CD4-positive, alpha-beta T cell treated with Interleukin-6 at 100 ng/mL for 8 hours (primary cell): ENCODE measurements at places on chromosomes 1 and 21.

- DNase-seq = no peak
These were observed 29.7 kb upstream of the MTMR11 start for GRCh38 chr1:149966405-149966804.

DNA sequence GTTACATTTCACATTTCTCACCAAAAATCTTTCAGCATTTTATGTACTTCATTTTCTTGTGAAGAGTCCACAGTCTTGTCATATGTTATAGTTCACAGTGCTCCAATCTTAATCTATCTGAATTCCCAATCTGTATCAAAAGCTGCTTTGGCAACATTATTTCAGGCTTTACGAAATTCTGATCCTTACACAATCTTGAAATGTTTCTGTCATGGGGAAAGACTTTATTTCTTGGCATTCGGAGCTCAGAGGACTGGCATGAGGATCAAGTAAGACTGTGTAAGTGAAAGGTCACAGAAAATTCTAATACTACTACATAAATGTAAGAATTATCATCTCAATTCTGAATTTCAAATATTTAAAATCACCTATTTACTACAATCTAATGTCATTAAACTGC lies 2.0 kb downstream of the USP33 start:
- no peak for DNase-seq

DNA sequence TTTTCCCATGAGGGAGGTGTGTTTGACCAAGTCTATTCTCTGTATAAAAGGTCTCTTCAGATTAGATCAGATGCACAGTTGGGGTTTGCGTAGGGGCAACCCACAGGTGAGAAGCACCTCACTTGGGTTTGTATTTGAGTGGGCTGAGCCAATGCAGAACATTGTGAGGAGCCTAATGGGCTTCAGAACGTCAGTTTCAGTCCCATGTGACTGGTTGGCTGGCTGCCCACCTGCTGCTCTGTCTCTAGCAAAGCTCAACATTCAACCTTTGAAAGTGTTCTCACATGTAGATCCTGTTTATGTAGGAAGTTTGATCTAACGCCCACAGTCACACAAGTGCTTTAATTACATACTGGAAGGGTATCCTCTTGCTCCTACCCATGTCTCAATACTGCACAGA lies 105.5 kb downstream of the FASLG start:
- DNase-seq = peak; percentile 58

DNA sequence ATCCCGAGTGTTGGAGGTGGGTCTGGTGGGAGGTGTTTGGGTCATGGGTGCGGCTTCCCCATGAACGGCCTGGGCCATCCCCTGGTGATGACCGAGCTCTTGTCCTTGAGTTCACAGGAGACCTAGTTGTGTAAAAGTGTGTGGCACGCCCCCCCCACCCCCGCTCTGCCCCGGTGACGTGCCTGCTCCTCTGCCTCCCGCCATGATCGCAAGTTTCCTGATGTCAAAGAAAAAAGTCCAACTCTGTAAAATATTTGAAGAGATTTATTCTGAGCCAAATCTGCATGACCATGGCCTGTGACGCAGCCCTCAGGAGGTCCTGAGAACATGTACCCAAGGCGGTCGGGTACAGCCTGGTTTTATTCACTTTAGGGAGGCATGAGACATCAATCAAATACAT lies 125.1 kb upstream of the COL6A1 start:
- DNase-seq = no peak

DNA sequence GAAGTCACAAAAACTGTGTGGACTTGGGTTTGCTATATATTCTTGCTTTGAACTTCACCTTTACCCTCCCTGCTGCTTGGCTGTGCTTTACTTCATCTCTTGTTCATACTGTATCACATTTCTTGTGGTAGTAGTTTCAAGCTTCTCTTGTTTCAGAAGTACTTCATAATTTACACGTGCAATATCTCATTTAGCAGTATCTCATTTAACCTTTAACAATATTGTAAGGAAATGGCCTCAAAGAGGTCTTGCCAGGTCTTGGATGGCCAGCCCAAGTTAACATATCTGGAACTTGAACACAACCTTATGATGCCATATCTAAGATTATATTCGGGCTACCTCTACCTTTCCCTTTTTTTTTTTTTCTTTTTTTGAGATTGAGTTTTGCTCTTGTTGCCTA lies 1.7 kb upstream of the TRIM45 start:
- DNase-seq = no peak

DNA sequence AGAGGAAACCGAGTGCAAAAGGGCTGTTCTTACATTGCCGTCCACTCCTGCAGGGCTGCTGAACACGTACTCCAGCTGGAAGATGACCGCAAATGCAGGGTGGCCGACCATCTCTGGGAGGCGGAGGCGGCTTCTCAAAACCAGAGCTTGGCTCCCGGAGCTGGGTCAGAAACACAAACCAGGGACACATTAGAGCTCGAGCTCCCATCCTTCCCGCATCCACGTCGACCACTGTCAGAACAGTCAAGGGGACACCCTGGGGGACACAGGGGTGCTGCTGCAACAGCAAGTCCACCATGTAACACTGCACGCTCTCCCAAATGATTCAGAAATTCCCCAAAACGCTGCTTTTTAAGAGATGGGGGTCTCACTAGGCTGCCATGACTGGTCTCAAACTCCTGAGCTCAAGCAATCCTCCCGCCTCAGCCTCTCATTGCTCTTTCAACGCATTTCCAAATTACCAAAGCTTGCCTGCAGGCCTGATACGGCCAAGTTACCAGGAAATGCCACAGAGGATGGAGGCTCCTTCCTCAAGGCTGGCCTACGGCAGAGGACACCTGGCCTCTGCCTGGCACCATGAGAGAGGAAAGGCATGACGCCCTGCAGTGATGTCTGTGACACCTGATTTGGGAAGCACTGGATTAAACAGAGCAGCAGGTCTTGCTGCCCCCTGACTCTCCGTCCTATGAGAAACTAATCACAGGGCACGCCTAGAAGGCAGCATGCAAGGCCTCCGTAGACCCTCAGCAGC lies 45.0 kb downstream of the NPHP4 start:
- no peak for DNase-seq

GRCh38 chr1:227449051-227449450 lies 114.3 kb upstream of the ZNF678 start:
- peak; percentile 9 for DNase-seq

GRCh38 chr21:15841856-15842564 lies 112.2 kb downstream of the USP25 start:
- DNase-seq = no peak

GRCh38 chr1:180170546-180171151 lies 16.0 kb downstream of the QSOX1 start:
- no peak for DNase-seq

GRCh38 chr1:106700211-106700610 lies 356.3 kb upstream of the PRMT6 start:
- no peak for DNase-seq

GRCh38 chr1:116504308-116505156 lies 66.3 kb downstream of the CD58 start:
- peak; percentile 91 for DNase-seq

- DNase-seq = no peak
These were observed 80.5 kb upstream of the CNIH3 start for GRCh38 chr1:224535641-224536040.

DNA sequence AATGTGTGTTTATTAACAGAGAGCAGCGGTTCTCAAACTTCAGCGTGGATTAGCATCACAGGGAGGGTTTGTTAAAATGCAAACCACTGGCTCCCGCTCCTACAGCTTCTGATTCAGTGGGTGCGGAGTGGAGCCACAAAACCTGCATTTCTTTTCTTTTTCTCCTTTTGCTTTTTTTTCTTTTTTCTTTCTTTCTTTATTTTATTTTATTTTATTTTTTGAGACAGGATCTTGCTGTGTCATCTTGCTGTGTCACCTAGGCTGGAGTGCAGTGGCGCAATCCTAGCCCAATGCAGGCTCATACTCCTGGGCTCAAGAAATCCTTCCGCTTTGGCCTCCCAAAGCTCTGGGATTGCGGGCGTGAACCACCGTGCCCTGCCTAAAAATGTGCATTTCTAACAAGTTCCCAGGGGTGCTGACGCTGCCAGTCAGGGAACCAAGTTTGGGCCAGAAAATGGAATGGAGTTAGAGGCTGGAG lies 20.9 kb upstream of the SLC1A7 start:
- no peak for DNase-seq

GRCh38 chr1:35555601-35556477 lies 1.4 kb downstream of the KIAA0319L start:
- DNase-seq = no peak

DNA sequence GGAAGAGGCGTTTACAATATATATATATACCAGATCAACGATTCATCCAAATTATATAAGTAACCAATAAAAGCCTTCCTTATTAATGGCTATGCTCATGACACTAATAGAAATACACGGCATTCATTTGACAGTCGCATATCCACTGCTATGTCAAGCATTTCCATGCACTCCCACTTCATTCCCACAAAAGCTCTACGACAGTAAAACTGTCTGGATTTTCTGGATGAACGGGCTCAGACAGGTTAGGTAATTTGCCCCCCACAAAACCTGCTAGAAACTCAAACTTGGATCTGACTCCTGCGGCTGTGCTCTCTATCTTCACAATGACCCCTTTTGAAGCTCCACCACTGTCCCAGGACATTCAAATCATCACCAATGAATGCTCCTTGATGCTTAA lies 11.4 kb downstream of the DNAJC11 start:
- no peak for DNase-seq

DNA sequence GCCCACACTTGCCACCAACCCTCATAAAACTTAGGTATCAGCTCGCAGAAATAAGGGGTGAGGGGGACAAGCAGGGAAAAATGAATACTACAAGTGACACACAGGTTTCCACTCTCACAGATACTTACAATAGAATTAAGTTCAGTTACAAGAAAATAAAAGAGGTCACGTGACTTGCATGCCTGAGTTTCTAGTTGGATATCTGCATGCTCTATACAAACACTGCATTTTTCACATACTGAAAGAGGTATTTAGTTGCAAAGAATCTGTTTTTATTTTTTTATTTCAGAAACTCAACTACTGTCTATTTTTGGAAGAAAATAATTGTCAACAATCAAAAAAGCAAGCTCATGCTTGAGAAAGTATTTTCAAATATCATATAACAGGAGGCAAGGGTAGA lies 43.5 kb downstream of the DPYD start:
- DNase-seq = no peak

GRCh38 chr1:240701412-240701811 lies 89.5 kb upstream of the GREM2 start:
- no peak for DNase-seq

DNA sequence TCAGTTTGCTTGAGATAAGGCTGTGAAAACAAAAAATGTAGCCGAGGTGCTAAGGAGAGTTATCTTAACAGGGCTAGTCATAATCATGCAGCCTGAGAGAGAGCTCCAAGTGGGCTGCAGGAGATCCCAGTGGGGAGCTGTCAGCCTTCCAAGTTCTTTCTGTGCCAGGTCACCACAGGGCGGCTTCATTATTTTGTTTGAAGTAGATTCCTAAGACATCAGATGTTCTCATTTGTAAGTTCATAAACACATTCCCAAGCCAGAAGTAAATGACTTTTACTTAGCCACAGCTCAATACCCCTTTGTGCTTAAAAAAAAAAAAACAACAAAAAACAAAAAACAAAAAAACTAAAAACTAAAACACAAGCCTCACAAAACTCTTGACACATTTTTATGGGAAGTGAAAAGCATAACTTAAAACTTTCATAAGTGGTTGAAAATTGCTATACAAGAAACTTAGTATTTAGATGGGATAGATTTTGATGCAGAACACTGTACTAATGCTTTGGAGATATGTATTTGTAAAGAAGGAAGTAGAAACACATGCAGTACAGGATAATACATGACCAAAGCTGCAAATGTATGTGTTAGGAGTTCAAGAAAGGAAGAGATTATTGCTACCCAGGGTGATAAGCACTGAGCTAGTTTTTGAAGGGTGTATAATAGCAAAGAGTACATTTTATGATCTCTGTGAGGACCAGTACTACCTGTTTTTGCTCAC lies 8.6 kb downstream of the CDC14A start:
- DNase-seq = no peak

DNA sequence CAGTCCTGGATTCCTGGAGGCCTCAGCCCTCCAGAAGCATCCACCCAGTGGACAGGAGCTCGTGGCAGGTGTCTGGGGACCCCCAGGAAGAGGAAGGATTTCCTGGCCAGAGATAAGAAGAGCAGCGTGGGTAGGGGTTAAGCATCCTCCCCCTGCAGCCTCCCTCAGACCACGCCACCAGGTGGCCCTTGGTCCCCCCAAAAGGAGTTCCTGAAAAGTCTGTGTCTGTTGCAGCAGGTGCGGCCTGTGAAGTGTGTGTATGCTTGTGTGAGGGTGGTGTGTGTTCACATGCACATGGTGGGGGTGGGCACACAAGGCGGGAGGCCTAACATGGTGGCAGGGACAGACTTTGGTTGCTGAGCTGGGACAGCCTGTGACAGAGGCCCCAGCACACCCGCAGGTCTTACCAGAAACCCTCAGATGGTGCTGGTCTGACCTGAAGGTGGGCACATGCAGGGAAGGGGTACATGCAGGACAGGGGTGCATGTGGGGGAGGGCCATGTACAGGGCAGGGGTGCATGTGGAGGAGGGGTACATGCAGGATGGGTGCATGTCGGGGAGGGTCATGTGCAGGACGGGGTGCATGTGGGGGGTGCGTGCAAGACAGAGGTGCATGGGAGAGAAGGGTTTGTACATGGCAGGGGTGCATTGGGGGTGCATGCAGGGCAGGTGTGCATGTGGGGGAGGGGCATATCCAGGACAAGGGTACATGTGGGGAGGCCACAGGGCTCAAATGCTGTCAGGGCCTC lies 18.2 kb upstream of the RUNX3 start:
- no peak for DNase-seq

- no peak for DNase-seq
These were observed 876 bp downstream of the ALDH9A1 start for GRCh38 chr1:165697491-165697880.

DNA sequence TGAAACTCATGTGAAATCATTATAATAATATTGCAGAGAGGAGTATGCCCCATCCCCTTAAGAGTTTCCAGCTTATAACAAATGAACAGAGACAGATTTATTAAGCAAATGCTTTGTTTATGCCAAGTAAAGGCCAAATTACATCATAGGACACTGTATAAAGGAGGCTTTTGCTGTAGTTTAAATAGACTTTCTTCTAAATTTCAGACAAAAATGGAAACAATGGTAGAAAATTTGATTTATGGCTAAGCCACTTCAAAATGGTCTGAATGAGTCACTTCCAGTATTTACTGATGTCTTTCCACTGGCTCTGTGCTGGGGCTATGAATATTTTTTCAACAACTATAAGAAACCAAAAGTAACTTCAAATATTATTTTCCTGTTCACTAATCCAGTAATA lies 81.1 kb upstream of the ST6GALNAC5 start:
- no peak for DNase-seq

DNA sequence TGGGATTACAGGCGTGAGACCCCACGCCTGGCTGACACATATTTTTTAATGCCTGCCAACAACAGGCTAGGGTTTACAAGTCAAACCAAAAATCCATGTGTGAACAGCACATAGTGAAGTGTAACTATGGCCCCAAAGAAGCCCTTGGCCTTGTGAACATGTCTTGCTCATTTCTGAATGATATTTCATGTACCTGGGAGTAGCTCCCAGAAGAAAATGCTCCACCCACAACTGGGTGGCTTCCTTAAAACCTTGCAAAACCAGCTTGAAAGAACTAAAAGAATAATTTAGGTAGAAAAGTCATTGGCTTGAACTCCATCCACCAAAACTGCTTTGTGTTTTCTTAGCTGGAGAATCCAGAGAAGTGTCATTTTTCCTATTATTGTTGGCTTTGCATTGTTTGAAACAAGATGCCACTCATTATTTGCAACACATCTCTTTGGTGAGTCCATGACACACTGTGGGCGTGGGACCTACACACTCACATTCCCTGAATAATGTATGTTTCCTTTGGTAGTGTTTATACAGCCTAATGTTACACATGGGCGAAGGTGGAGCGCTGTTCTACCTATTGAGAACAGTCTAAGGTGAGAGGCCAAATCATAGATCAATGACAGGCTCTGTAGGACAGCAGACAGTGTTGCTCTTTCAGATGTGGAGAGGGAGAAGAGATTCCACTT lies 28.5 kb upstream of the SDE2 start:
- no peak for DNase-seq
